ENCODE measurements at places on chromosomes 16 and 17. TPM values are rescaled to one million over a fixed set of nuclear protein-coding genes. Genes with fewer than 3 reads are reported as not detected.

CDH3 gene
- total RNA-seq, result 2.5 TPM

CA5A gene
- not detected for total RNA-seq

OMG gene
- total RNA-seq, result not detected

ITGAL gene
- total RNA-seq, result 5.3 TPM

CNGB1 gene
- total RNA-seq, result not detected

RNF222 gene
- not detected for total RNA-seq

EME1 gene
- 1.2 TPM for total RNA-seq

KRTAP4-8 gene
- not detected for total RNA-seq

MFAP4 gene
- total RNA-seq, result 30.3 TPM

SEPTIN12 gene
- not detected for total RNA-seq

NPIPB13 gene
- 2.2 TPM for total RNA-seq

GPR179 gene
- 0.28 TPM for total RNA-seq

TACO1 gene
- 16.2 TPM for total RNA-seq

TRIM72 gene
- not detected for total RNA-seq
